Activated T-helper 1 cell treated with anti-CD3 and anti-CD28 coated beads, Interleukin-12 subunit alpha, Interleukin-12 subunit beta, Interleukin-2, Interleukin-4 antibody, amounts not matched to agents 30 ng/mL and 10 ng/mL and 1 ng/mL, durations not matched to agents 14 hours and 24 hours and 36 hours (primary cell): ENCODE measurements at places on chromosomes 16 and 17.
A peak's percentile ranks its signal among the peaks of the same experiment; 100 is the strongest.

GRCh38 chr17:4901108-4901647 lies 1.7 kb downstream of the CHRNE start:
- no peak for DNase-seq
- peak overlapping the region; percentile 87 for H3K4me3 ChIP-seq
- peaks cover 2% of the 10 kb centered on the region for H3K36me3 ChIP-seq

DNA sequence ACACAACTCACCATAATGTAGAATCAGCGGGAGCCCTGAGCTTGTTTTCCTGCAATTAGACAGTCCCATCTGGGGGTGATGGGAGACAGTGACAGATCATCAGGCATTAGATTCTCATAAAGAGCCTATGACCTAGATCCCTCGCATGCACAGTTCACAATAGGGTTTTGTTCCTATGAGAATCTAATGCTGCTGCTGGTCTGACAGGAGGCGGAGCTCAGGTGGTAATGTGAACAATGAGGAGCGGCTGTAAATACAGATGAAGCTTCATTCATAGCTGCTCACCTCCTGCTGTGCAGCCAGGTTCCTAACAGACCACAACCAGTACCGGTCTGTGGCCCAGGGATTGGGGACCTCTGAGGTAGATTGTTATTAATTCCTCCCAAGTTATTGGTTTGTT lies 2.9 kb upstream of the DOK4 start:
- peaks cover 20% of the 10 kb centered on the region for H3K4me1 ChIP-seq
- H3K36me3 ChIP-seq: no peaks in the 10 kb centered on the region
- peaks cover 31% of the 10 kb centered on the region for H3K27me3 ChIP-seq
- DNase-seq: no peak

DNA sequence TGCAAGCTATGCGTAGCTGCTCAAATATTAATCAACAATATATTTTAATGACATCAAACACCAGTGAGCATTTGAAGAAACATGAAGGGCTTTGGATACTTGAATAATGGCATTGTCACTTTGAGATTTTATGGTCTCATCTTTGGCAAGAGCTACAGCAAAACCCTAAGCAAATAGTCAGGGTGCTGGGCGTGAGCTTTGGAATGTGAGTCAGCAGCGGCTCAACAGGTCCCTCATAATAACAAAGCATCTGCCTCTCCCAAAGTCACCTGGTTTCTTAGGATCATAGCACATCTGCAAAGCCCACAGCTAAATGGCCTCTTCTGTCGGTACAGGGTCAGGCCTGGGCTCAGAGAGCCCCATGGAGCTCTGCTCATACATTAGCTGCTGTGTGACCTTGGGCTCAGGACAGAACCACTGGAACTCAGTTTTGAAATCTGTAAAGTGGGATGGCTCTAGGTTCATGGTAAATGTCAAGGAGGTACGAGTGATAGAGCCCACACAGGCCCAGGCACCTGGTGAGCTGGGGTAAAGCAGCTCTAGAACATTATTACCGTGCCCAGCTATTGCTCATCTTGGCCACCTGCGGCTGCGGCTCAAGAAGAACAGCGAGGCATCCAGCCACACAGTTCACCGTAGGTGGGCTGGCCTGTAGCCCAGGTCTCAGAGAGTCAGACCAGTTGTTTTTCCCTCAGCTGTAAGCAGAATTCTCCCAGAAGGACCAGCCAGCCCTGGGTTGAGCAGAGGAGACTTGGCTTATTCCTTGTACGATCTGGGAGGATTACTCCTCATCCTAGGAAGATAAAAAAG lies 544.5 kb upstream of the CDH11 start:
- no peak overlapping the region for H3K4me3 ChIP-seq
- no peaks in the 10 kb centered on the region for H3K4me1 ChIP-seq

DNA sequence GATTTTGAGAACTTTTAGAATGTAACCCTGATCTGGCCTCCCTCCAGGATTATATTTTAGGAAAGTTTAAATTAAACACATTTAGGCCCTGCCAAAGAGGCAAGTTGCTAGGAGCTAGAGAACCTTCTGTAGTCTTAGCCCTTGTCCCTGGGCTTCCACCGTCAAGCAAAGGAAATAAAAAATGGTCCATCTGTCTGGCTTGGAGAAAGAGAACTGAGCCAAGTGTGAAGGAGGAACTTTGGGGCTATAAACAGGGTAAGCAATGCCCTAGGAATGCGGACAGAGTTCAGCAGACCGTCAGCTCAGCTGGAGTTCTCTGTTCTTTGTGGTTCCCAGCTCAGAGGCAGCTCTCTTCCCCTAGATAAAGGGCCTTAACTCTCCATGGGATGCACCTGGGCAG lies 29.6 kb downstream of the RCVRN start:
- no peak for DNase-seq
- H3K27me3 ChIP-seq: no peaks in the 10 kb centered on the region
- H3K4me3 ChIP-seq: no peak overlapping the region

DNA sequence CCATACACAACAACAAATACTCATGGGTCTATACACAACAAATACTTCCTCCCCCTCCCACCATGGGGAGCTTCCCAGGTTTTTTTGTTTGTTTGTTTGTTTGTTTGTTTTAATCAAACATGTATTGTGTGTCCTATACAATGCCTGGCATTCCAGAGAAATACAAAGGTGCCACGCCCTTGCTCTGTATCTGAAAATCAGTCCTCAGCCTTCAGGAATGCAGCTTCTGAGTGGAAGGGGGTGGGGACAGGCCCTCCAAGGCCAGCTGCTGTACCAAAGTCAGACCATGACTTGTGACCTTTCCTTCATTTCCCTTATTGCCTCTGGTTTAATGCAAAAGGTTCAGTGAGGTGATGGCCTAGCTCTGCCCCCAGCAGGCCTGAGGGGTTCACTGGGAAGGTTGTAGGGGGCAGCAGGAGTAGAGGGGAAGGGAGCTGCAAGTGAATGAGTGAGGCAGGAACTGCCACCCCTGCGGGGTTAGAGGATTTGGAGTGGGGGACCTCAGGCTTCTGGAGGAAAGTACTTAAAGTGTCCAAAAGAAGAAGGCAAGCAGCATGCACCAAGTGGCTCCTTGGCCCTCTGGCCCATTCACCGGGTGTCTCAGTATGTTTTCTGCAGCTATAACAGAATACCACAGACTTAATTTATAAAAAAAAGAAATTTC lies 105.2 kb downstream of the CLEC16A start:
- no peaks in the 10 kb centered on the region for H3K27me3 ChIP-seq
- peaks cover 42% of the 10 kb centered on the region for H3K36me3 ChIP-seq
- H3K4me3 ChIP-seq: no peak overlapping the region
- no peak for DNase-seq
- peaks cover 63% of the 10 kb centered on the region for H3K4me1 ChIP-seq

DNA sequence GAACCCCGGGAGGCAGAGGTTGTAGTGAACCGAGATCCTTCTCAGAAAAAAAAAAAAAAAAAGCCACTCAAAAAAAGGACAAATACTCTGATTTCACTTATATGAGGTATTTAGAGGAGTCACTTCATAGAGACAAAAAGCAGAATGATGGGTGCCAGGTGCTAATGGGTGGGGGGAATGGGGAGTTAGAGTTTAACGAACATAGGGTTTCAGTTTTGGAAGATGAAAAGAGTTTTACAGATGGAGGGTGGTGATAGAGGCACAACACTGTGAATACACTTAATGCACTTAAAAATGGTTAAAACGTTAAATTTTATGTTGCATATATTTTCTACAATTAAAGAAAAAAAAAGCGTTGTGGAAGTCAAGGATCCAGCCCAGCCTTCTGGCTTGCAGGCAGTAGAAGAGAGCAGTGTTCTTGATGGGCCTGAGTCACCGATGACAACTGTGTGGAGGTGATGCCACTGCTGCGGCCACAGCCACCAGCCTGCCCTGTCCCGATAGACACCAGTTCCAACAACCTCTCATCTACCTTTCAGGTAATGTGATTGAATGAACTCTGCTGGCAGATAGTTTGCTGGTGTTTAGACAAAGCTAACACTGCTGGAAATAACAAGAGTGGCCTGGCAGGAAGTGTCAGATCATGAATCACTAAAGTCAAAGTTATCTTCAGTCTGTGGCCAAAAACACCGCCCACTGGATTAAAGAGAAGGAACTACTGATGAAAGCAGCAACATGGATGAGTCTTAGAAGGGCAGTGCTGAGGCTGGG lies 49.9 kb upstream of the COX10 start:
- no peak for DNase-seq
- H3K27ac ChIP-seq: peak overlapping the region; percentile 69
- no peaks in the 10 kb centered on the region for H3K27me3 ChIP-seq

GRCh38 chr16:53404959-53405358 lies 29.3 kb upstream of the RBL2 start:
- no peak for DNase-seq
- no peaks in the 10 kb centered on the region for H3K36me3 ChIP-seq
- H3K4me1 ChIP-seq: no peaks in the 10 kb centered on the region
- no peak overlapping the region for H3K27ac ChIP-seq

DNA sequence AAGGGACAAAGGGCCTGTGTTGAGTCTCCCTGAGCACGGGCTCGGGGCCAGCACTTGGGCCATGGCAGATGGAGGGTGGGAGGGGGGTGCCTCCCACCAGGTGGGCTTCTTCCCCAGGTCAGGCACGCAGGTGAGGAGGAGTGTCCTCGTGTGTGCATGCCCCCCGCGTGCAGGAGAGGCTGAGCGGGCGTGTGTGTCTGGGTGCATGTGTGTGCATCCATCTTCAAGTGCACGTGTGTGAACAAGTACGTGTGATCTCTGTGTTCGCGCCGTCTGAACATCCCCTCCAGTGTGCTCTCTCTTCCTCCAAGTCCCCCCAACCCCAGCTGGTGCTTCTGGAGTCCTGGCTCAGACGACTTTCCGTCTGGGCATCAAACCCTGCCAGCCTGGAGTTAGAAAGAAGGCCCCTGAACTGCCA lies 2.7 kb upstream of the ZG16B start:
- DNase-seq: no peak
- H3K4me3 ChIP-seq: no peak overlapping the region
- H3K36me3 ChIP-seq: no peaks in the 10 kb centered on the region

- no peaks in the 10 kb centered on the region for H3K27me3 ChIP-seq
- no peak for DNase-seq
- H3K4me3 ChIP-seq: no peak overlapping the region
- H3K27ac ChIP-seq: no peak overlapping the region
- no peaks in the 10 kb centered on the region for H3K36me3 ChIP-seq
Measured at GRCh38 chr16:49663081-49664065, 192.5 kb downstream of the ZNF423 start.

- peaks cover 59% of the 10 kb centered on the region for H3K4me1 ChIP-seq
- peak overlapping the region; percentile 99 for H3K27ac ChIP-seq
- H3K27me3 ChIP-seq: no peaks in the 10 kb centered on the region
- peak; percentile 52 for DNase-seq
- H3K36me3 ChIP-seq: peaks cover 10% of the 10 kb centered on the region
Measured at GRCh38 chr16:69563605-69564580, 1.9 kb upstream of the NFAT5 start.

GRCh38 chr17:5234645-5235576 lies at the start of gene SCIMP:
SCIMP (minus strand) TSS chr17:5234860; CDS start chr17:5234755, 105 bp downstream.
- H3K4me3 ChIP-seq: no peak within 1 kb of the TSS
- no peaks in the 10 kb centered on the region for H3K36me3 ChIP-seq
- DNase-seq: no peak
- H3K27me3 ChIP-seq: no peaks in the 10 kb centered on the region
